Activated B cell treated with CpG ODN at 0.5 μM for 24 hours (primary cell): ENCODE measurements at places on chromosomes 2 and 18. TPM values are rescaled to one million over a fixed set of nuclear protein-coding genes. Genes with fewer than 3 reads are reported as not detected.

The FOXD4L1 gene
- 0.17 and 0.35 TPM in 2 replicates for total RNA-seq

- H3K4me1 ChIP-seq = peaks cover 6% of the 10 kb centered on the region
- no peak for DNase-seq
- no peak overlapping the region for H3K27ac ChIP-seq
- H3K4me3 ChIP-seq = no peak overlapping the region
Observed at GRCh38 chr2:197838036-197838435, 33.6 kb downstream of the PLCL1 start.

GRCh38 chr2:8002765-8003393 is 679.0 kb upstream of the ID2 start:
- peaks cover 4% of the 10 kb centered on the region for H3K27me3 ChIP-seq
- H3K36me3 ChIP-seq = no peaks in the 10 kb centered on the region
- H3K4me1 ChIP-seq = no peaks in the 10 kb centered on the region
- no peak overlapping the region for H3K27ac ChIP-seq

DNA sequence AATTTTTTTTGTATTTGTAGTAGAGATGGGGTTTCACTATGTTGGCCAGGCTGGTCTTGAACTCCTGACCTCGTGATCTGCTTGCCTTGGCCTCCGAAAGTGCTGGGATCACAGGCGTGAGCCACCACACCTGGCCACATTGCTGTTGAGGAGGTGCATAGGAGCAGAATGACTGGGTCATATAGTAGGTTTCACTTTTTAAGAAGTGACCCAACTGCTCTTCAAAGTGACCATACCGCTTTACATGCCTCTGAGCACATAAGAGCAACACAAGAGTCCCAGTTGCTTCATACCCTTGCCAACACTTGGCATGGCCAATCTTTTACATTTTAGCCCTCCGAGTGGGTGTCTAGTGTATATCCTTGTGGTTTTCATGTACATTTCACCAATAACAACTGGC is 28.9 kb downstream of the RRM2 start:
- no peak overlapping the region for H3K4me3 ChIP-seq
- DNase-seq = no peak
- H3K27me3 ChIP-seq = no peaks in the 10 kb centered on the region
- no peaks in the 10 kb centered on the region for H3K36me3 ChIP-seq
- no peak overlapping the region for H3K27ac ChIP-seq

GRCh38 chr2:132415915-132416722 is 486 bp upstream of the GPR39 start:
- no peak overlapping the region for H3K27ac ChIP-seq
- no peaks in the 10 kb centered on the region for H3K4me1 ChIP-seq
- H3K4me3 ChIP-seq = no peak overlapping the region
- H3K36me3 ChIP-seq = no peaks in the 10 kb centered on the region
- peaks cover 33% of the 10 kb centered on the region for H3K27me3 ChIP-seq

DNA sequence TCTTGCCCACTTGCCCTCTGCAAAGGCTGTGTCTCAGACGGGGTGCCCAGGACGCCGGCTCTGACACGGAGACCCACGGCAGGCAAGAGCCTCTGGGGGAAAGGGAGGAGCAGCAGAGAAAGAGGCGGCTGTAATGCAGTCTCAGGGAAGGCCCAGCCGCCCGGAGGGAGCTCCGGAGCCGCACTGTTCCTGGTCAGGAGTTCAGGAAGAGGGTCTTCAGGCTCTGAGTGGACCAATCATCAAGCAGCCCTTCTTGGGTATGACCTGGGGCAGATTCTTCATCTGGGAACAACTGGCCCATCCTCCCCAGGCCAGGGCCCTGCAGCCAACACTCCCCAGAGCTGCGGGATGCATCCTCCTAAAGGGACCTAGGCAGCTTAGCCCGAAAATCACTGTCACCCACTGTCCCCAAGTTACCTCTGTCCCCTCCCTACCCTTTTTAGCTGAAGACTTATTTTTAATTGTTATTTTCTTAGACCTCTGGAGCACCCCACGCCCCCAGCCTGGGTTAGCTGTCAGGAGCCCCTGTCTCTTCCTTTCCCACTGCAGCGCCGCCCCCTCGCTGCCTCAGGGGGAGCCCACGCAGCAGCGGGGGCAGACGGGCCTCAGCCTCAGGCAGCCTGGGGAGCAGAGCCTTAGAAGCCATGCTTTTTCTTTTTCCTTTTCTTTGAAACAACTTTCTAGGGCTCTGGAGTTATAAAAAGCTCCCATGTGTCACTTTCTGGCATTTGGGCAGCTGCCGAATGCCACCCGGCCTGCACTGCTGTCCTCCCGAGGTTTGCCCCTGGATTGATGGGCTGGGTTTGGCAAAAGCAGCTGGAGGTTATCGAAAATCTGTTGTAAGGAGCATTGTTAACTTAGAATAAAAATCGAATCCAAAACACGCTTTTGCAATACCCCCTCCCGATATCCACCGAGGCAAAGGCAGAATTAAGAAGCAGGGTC is 644 bp upstream of the NEU2 start:
- no peak overlapping the region for H3K27ac ChIP-seq
- no peaks in the 10 kb centered on the region for H3K27me3 ChIP-seq
- H3K4me1 ChIP-seq = no peaks in the 10 kb centered on the region
- no peaks in the 10 kb centered on the region for H3K36me3 ChIP-seq
- DNase-seq = no peak
